Endothelial cell of umbilical vein (primary cell): ENCODE measurements at places on chromosomes 7 and 10. TPM values are rescaled to one million over a fixed set of nuclear protein-coding genes. Genes with fewer than 3 reads are reported as not detected.
A peak's percentile ranks its signal among the peaks of the same experiment; 100 is the strongest.

The OR2A42 gene
- not detected in 2 replicates for total RNA-seq

The NEUROD6 gene
- total RNA-seq = not detected in 2 replicates

The PROSER2 gene
- 22.6 and 23.5 TPM in 2 replicates for total RNA-seq

DNA sequence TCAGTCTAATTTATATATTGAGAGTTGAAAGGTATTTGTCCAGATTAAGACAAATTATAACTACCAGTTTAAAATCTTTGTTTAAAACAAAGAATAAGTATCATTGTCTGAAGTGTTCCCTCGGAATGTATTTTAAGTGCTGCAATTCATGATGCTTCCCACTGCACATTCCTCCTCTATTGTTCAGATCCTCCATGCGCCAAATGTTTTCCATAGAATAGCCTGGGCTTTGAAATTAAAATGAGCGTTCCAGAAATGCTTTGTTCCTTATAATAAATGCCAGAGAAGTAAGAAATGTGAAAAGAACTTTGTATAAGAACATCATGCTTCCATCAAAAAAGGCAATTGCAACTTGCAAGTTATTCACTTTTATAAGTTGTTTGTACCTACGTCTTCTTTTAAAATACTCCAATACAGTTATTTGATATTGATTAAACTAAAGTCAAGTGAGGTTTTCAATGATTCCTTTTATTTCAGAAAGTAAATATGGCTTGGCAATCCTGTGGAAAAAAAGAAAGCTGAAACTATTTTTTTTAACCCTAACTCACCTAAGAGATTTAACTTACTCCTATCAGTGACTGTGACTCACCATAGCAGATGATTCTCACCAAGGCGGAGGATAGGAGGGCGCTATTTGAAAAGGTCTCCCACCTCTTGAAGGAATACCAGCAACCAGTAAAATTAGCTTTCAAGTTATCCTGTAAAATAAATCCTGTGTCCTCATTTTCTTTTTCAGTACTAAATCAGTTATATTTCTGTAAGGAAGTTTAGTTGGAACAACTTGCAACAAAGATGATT is 85.8 kb downstream of the CTNNA3 start:
- peak; percentile 39 for DNase-seq
- H3K36me3 ChIP-seq = no peaks in the 10 kb centered on the region
- no peaks in the 10 kb centered on the region for H3K27me3 ChIP-seq
- H3K27ac ChIP-seq = no peak overlapping the region

- no peak for DNase-seq
- H3K4me3 ChIP-seq = no peak overlapping the region
- no peaks in the 10 kb centered on the region for H3K4me1 ChIP-seq
- H3K36me3 ChIP-seq = no peaks in the 10 kb centered on the region
- H3K27me3 ChIP-seq = no peaks in the 10 kb centered on the region
- H3K27ac ChIP-seq = no peak overlapping the region
Measured at GRCh38 chr7:141874787-141875186, 33.5 kb upstream of the PRSS37 start.

- H3K27me3 ChIP-seq = peaks cover 15% of the 10 kb centered on the region
- no peaks in the 10 kb centered on the region for H3K36me3 ChIP-seq
- peaks cover 6% of the 10 kb centered on the region for H3K4me1 ChIP-seq
- peak within 1 kb of the TSS; percentile 58 for H3K4me3 ChIP-seq
Measured at GRCh38 chr7:113086431-113086888, at the start of gene GPR85. Gene GPR85, minus strand, starts transcription at chr7:113086827. Its CDS starts 2,106 bp downstream, at chr7:113084721.

DNA sequence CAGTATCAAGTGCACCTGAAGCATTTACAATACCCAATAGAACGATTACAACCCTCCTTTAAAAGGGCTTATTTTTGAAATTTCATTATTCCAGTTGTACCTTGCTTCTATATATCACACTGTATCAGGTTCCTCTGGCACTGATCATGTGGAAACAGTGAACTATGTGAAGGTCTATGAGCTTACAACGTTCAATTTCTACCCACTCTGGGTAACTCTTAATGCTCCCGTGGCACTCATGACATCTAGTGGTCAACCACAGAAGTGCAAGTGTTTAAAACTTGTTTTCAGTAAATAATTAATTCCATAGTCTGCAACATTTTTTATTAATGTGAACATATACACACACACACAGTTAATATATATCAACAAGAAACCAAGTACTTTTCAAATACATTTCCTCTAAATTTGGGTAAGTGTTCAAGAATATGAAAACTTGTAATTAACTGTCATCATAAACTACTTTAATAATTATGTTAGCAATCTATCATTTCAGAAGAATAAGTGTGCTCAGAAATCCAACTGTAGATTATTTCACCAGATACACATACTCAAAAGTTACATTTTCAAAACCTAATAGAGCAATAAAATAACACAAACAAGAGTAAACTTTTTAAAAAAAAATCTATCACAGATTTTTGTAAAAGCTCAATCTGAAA is 61.0 kb downstream of the MPP7 start:
- DNase-seq = peak; percentile 65
- no peak overlapping the region for H3K27ac ChIP-seq
- no peak overlapping the region for H3K4me3 ChIP-seq
- no peaks in the 10 kb centered on the region for H3K4me1 ChIP-seq
- H3K36me3 ChIP-seq = no peaks in the 10 kb centered on the region

- no peaks in the 10 kb centered on the region for H3K36me3 ChIP-seq
- peaks cover 41% of the 10 kb centered on the region for H3K4me1 ChIP-seq
- H3K27me3 ChIP-seq = no peaks in the 10 kb centered on the region
- no peak overlapping the region for H3K27ac ChIP-seq
- peak; percentile 36 for DNase-seq
- H3K4me3 ChIP-seq = no peak overlapping the region
Measured at GRCh38 chr10:74234569-74234968, 83.5 kb downstream of the ADK start.

DNA sequence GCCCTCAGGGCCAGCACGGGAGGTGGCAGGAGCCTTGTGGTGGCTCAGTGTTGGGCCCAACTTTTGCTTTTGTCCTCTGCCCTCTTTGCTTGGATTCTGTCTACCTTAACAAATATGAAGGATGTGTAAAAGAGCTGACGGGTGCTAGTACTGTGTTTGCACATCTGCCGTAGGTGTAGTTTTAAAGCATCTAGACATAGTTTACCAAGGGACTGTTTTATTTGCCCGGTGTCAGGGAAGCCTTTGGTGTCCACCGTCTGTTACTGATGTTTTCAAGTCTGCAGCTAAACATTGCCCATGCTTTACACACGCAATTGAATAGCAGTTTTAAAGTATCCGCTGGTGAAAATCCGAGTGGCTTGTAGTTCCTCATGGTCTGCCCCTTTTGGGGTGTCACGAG is 87.8 kb downstream of the DYNC2I1 start:
- no peak for DNase-seq
- no peaks in the 10 kb centered on the region for H3K4me1 ChIP-seq
- no peaks in the 10 kb centered on the region for H3K27me3 ChIP-seq
- H3K36me3 ChIP-seq = peaks cover 14% of the 10 kb centered on the region
- no peak overlapping the region for H3K4me3 ChIP-seq
- H3K27ac ChIP-seq = no peak overlapping the region

- H3K27me3 ChIP-seq = no peaks in the 10 kb centered on the region
- no peak overlapping the region for H3K4me3 ChIP-seq
- H3K4me1 ChIP-seq = no peaks in the 10 kb centered on the region
- no peak for DNase-seq
Measured at GRCh38 chr10:123327450-123327849, 173.2 kb downstream of the BUB3 start.

GRCh38 chr7:16657656-16658279 is 11.8 kb downstream of the BZW2 start:
- H3K27ac ChIP-seq = no peak overlapping the region
- no peaks in the 10 kb centered on the region for H3K36me3 ChIP-seq
- H3K4me1 ChIP-seq = peaks cover 19% of the 10 kb centered on the region
- no peaks in the 10 kb centered on the region for H3K27me3 ChIP-seq
- no peak for DNase-seq

- H3K4me3 ChIP-seq = no peak overlapping the region
- peak overlapping the region; percentile 18 for H3K27ac ChIP-seq
- no peaks in the 10 kb centered on the region for H3K27me3 ChIP-seq
- H3K4me1 ChIP-seq = peaks cover 48% of the 10 kb centered on the region
- peaks cover 4% of the 10 kb centered on the region for H3K36me3 ChIP-seq
Measured at GRCh38 chr7:50663396-50664102, 98.3 kb upstream of the DDC start.
